ENCODE measurements at places on chromosomes 7 and 10. TPM values are rescaled to one million over a fixed set of nuclear protein-coding genes. Genes with fewer than 3 reads are reported as not detected.
A peak's percentile ranks its signal among the peaks of the same experiment; 100 is the strongest.

DNA sequence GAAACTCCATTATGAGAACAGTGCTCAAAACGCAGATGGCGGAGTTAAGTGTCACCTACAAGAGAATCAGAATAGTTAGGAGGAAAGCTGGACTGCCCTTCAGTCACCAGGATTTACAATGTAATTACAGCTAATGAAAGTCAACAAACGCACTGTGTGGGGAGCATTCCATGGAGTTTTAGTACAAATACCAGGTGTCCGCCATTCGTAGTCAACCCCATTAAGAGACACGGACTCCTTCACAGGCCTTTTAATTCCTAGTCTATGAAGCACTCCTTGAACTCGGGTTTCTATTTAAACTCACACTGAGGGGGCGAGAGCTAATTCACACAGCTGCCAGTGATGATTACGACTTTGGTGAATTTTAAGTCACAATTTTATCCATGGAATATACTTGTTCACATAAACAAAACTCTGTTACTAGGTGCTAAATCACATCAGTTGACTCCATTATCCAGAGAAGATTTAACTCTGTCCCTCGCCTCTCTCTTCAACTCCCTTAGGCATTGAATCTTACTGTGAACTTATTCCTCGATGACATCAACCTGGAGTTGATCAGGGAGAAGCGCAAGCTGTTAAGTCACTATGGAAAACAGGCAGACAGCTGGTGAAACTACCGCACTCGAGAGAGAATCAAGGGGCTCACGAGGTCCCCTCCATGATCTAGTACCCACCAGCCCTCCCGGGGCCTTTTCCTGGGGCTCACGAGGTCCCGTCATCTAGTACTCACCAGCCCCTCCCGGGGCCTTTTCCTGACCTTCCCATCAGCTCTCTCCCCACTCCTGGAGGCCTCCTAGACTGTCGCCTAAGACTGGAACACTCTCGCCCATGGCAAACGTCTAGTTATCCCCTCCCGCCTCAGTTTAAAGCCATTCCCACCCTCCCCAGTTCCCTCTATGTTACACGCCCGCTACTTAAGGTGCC is 1.5 kb downstream of the ZFAND2A start:
- ATAC-seq: no peak

DNA sequence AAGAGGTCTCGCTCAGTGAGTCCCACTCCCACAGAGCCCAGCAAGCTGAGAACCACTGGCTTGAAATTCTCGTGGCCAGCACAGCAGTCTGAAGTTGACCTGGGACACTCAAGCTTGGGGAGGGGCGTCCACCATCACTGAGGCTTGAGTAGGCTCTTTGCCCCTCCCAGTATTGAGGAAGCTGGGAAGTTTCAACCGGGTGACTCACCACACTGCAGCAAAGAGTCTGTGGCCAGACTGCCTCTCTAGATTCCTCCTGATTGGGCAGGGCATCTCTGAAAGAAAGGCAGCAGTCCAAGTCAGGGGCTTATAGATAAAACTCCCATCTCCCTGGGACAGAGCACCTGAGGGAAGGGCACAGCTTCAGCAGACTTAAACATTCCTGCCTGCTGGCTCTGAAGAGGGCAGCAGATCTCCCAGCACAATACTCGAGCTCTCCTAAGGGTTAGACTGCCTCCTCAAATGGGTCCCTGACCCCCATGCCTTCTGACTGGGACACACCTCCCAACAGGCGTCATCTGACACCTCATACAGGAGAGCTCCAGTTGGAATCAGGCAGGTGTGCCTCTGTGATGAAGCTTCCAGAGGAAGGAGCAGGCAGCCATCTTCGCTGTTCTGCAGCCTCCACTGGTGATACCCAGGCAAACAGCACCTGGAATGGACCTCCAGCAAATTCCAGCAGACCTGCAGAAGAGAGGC is 970.9 kb upstream of the LRRN3 start:
- peak; percentile 90 for ATAC-seq

Gene UCN3
- total RNA-seq: 0.38 TPM

Gene PROSER2
- 2.1 TPM for total RNA-seq

DNA sequence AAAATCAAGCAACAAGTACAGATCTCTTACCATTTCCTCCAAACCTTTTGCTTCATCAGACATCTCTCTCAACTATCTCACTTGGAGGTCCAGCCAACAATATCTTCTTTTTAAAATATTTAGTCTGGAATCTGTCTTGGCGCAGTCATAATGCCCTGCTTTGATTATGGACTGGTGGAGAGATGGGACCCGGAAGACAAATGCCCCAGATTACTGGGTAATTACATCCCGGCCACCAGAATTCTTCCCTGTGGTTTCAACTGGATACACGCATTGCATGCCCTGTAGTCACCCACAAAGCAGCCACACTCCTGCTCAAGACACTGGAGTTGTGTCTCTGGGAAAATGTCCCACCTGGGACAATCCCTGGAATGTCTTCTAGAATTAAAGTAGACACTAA is 65.5 kb downstream of the BPGM start:
- no peak for ATAC-seq

Gene SEMA3A
- total RNA-seq: 19.5 TPM

- no peak for ATAC-seq
Observed at GRCh38 chr10:101832325-101832771, 11.3 kb downstream of the KCNIP2 start.

GRCh38 chr10:32577448-32577847 is 131.5 kb downstream of the CCDC7 start:
- ATAC-seq: no peak

GRCh38 chr7:116354171-116354545 is 143.8 kb downstream of the TES start:
- ATAC-seq: no peak

- peak; percentile 82 for ATAC-seq
Observed at GRCh38 chr7:131225619-131226513, 101.8 kb upstream of the MKLN1 start.

DNA sequence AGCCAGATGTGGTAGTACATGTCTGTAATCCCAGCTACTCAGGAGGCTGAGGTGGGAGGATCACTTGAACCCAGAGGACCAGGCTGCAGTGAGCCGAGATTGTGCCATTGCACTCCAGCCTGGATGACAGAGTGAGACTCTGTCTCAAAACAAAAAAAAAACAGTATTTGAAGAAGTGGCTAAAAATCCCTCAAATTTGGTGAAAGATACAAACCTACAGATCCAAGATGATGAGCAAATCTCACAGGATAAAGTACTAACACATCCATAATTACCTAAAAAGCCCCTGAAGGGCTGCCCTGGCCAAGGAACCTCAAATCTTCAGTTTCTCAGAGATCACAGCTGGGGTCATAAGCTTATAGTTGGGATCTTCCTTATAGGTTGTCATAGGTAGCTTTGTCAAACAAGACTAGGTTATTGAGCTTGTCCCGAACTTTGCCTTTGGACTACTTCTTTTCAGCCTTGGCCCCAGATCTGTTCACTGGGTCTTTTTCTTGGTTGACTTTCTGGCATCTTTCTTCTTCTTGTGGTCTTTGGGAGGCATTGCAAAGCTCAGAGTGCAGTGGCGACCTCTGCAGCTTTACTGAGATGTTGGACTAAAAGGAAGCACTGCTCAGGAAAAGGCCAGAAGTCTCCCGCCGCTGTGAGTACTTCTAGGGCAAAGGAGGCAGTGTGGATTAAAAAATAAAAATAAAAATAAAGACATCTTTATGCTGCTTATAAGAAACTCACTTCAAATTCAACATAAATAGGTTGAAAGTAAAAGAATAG is 28.6 kb upstream of the SAR1A start:
- ATAC-seq: no peak

DNA sequence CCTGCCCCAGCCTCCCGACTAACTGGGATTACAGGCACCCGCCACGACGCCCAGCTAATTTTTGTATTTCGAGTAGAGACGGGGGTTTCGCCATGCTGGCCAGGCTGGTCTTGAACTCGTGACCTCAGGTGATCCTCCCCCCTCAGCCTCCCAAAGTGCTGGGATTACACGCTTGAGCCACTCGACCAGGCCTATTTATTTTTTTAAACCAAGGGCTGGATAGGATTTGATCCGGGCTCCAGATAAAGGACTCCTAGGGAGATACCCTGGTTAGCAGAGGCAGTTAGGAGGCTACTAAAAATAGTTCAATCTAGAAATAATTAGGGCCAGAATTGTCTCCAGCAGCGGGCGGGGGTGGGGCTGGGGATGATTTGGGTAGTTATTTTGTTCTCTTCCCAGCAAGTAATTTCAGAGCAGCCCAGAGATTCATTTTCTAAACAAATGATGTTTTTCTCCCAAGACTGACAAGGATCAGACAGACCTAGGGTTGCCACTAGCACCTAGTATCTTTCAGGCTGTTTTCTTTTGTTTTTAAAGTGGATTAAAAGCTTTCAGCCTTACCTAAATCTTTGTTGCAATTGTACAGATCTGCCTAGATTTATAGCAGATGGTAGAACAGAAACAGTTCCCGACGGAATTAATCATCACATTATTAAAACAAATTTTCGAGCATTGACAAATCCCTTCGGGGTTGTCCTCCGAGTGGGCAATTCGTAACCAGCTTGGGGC is 859 bp upstream of the SMC3 start:
- ATAC-seq: no peak

GRCh38 chr10:129790715-129791446 is 173.2 kb downstream of the EBF3 start:
- no peak for ATAC-seq

Gene DBNL
- 38.5 TPM for total RNA-seq

GRCh38 chr10:422241-422640 is 267.2 kb downstream of the DIP2C start:
- ATAC-seq: no peak

Gene SLC16A12
- total RNA-seq: under 0.01 TPM

Gene RTKN2
- total RNA-seq: 0.95 TPM

DNA sequence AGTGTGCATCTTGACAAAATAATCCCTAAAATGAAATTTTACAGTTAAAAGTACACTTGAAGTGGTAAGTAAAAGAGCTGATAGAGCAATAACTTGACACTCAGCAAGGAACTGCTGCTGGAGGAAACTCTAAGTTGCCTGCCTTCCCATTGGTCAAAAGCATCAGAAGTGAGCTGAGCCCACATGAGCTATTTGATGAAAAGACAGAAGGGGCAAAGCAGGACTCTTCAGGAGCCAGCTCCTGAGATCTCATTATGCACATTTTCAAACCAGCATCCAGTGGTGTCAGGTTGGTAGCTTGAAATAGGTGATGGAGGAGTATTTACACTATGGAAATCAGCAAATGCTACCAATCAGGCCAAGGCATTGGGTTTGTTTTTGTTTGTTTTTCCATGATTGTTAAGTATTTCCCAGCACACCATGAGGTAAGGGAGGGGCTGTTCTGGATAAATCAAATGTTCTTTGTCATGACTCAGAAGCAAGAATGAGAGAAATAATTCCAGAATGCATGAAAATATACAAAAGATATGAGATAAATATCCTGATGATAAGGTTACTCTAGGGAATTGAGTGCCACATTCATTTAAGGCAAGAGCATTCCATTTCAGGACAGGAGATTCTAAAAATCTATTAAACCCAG is 316.6 kb downstream of the SNX13 start:
- no peak for ATAC-seq

DNA sequence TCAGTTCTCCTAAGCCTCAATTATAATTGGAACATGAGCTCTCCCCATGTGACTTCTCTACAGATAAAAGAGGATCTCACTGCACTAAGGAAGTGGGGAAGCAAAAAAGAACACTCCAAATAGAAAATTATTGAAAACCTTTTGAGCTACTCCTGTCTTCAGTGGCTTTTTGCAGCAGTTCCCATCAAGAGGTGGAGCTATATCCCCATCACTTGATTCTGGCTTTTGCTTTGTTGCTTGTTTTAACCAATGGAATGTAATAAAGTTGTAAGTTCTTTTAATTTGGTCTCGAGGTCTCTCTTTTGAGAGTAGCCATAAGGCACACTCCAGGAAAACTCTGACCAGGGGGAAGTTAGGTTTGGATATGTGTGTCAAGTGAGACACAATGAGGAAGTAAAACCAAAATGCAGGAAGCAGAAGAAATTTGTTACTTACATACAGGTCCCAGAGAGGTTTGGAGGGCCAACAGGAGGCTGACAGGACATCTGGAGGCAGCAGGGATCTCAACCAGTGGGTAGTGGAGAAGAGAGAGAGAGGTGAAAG is 569.4 kb downstream of the HTR7 start:
- ATAC-seq: no peak

GRCh38 chr10:107496594-107496993 is 332.1 kb upstream of the SORCS1 start:
- no peak for ATAC-seq

Gene BCAP29
- 19.6 TPM for total RNA-seq

Gene OGDHL
- 12.9 TPM for total RNA-seq

Gene PDCD4
- 34.2 TPM for total RNA-seq

Gene PRKG1
- total RNA-seq: 31.6 TPM

Gene ZNF212
- 8.8 TPM for total RNA-seq

Gene POLD2
- total RNA-seq: 75.3 TPM

DNA sequence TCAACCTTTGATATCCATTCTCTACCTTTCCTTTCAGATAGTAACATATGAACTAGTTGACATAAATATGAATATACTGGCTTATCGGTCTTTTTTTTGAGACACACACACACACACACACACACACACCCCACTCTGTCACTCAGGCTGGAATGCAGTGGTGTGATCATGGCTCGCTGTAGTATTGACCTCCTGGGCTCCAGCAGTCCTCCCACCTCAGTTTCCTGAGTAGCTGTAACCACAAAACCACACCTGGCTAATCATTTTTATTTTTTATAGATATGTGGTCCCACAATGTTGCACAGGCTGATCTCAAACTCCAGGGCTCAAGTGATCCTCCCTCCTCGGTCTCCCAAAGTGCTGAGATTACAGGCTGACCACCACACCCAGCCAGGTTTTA is 14.2 kb upstream of the NT5C3A start:
- ATAC-seq: no peak

DNA sequence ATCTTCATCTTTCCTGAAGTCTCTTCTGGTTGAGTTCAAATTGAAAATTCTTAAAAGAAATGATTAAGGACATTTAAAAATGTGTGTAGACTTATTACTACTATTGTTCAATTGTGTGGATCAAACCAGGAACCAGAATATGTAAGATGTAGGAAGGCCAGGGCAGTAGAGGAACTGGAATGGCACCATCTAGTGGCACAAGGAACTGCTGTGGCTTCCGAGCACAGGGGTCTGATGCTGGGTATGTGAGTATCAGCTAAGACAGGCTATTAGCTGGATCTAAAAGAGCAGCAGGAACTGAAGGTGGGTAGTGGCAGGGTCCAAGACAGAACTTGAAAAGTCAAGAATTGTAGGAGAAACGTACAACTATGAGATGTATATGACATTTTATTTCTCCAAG is 247.3 kb downstream of the SEMA3A start:
- ATAC-seq: no peak

GRCh38 chr7:140940898-140941297 is 16.2 kb upstream of the BRAF start:
- no peak for ATAC-seq

DNA sequence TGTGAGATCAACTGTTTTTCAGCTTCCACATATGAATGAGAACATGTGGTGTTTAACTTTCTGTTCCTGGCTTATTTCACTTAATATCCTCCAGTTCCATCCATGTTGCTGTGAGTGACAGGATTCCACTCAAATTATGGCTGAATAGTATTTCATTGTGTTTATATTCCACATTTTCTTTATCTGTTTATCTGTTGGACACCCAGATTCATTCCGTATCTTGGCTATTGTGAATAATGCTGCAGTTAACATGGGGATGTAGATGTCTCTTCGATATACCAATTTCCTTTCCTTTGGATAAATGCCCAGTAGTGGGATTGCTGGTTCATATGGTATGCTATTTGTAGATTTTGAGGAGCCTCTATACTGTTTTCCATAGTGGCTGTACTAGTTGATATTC is 47.9 kb downstream of the GALNT11 start:
- no peak for ATAC-seq

GRCh38 chr10:10584161-10584560 is 433.5 kb upstream of the CELF2 start:
- ATAC-seq: no peak

All from motor neuron (in vitro differentiated cells).